Stimulated activated CD8-positive, alpha-beta memory T cell treated with anti-CD3 and anti-CD28 coated beads, Interleukin-7, amount 100 ng/mL, for 4 hours (primary cell): ENCODE measurements at places on chromosomes 16 and 17.
A peak's percentile ranks its signal among the peaks of the same experiment; 100 is the strongest.

DNA sequence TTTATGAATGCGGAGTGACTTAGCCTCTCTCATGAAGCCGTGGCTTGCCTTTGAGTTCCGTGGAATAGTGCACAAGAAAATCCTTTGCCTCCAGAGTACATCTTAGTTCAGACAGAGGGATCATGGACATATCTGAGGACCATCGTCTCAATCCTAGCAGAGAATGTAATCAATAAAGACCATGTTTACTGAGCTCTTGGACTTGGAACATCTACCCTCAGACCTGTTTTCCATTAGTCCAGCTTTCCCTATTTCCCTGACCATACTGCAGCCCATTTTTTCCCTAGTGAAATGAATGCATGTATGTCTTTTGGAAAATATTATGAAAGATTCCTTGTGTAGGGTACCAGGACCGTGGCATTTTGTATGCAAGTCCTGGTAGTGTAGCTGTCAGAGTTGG is 90.2 kb downstream of the PLCG2 start:
- no peak for DNase-seq

- no peak for DNase-seq
Measured at GRCh38 chr17:19551165-19551564, 17.5 kb downstream of the SLC47A1 start.

- DNase-seq = no peak
Measured at GRCh38 chr16:88831838-88832237, 20.1 kb upstream of the APRT start.

DNA sequence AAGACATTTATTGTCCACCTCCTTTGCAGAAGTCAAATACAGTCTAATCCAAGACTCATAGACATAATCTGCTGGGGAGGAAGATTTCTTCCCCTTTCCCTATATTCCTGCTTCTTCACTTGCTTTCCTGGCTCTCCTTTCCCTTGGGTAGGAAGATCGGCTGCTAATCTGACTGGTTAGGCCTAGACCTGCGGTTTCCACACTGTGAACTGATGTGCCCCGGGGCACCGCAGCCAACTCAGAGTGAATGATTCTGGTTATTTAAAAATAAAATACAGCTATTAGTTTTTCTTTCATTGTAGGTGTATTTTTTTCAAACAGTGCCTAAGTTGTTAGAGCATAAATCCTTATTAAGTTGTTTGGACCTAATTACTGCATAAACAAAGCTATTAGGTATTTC is 78.9 kb downstream of the DNAH3 start:
- no peak for DNase-seq

- DNase-seq = no peak
Measured at GRCh38 chr17:76953066-76953465, 84.9 kb downstream of the MGAT5B start.

DNA sequence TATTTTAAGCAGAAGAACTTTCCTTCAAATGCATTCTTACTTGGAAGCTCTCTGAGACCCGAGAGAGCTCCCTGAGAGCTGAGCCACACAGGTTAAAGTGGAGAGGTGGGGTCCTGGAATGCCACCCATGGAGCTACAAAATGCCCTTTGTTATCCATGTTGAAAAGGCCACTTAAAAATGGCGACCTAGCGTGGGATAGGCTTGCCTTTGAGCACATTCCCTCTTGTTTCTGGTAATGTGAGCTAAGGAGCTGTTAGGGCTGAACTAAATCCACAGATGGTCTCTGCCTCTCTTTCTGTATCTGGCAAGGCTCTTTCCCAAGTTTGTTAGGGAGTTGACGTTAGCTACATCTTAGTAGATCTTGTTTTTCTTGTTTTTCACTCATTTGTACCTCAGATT is 171.6 kb downstream of the SNX29 start:
- no peak for DNase-seq

GRCh38 chr17:54900457-54901229 is at the start of gene TOM1L1:
Gene TOM1L1, plus strand, starts transcription at chr17:54900852. Its CDS starts 14 bp downstream, at chr17:54900866.
- no peak for DNase-seq

GRCh38 chr17:19398301-19399181 is 11.6 kb upstream of the MFAP4 start:
- DNase-seq = no peak

- DNase-seq = no peak
Measured at GRCh38 chr16:11679250-11679649, 11.0 kb downstream of the SNN start.

- DNase-seq = no peak
Measured at GRCh38 chr17:56629531-56630075, 36.1 kb downstream of the NOG start.

GRCh38 chr16:69934751-69935150 is 16.4 kb upstream of the CLEC18A start:
- no peak for DNase-seq

DNA sequence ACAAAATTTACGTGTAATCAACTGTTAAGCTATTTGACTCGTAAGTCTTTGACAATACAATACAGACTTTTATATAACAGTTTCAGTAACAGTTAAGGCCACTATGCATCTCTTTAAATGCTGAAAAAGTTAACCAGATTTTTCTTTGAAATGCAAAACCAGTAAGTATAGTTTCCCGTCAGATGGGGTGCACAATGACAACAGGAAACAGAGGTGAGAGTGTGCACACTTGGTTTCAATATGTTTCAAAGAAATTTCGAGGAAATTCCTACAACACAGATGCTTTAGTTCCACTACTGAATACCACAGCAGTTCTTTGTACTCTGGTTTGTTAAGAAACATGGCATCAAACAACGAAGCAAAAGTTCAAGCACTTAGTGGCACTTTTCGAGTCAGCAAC is 48.4 kb downstream of the RNF157 start:
- DNase-seq = peak; percentile 26

- DNase-seq = no peak
Measured at GRCh38 chr16:10558746-10559641, 21.4 kb downstream of the EMP2 start.

- DNase-seq = no peak
Measured at GRCh38 chr16:4411684-4412083, 4.7 kb downstream of the CORO7 start.

DNA sequence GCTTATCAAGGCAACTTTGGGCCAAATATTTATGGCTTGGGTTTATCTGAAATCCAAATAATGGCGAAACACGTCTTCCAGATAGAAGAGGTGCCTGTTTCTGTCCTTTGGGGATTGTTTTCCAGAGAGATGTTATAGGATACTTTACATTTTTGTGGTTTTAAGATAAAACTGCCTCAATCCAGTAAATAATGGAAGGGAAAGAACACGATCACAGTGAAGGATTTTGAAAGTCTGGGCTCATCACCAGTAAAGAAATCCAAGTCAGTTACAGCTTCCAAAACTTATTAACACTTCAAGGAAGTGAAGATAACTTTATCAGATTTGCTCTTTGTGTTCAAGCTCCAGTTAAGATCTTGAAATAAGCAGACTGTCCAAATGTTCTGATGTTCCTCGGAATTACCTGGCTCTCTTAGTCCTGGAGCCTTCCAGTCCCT is 30.1 kb downstream of the DNAH2 start:
- DNase-seq = no peak

DNA sequence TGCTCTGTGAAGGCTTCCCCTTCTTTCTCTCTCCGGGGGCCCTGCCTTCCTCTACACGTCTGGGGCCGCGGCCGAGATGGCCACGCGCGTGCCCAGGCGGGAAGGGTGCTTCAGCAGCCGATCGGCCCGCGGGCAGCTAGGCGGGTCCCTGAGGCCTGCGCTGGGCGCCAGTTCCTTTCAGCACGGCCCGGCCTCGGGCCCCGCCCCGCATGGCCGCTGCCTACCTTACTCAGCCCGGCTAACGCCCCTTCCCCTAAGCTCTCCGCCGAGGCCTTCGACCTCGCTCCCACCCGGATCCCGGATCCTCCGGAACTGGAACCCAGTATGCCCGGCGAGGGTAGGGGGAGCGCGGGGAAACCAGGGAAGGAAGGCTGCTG is 335 bp downstream of the TMEM11 start:
- DNase-seq = no peak

DNA sequence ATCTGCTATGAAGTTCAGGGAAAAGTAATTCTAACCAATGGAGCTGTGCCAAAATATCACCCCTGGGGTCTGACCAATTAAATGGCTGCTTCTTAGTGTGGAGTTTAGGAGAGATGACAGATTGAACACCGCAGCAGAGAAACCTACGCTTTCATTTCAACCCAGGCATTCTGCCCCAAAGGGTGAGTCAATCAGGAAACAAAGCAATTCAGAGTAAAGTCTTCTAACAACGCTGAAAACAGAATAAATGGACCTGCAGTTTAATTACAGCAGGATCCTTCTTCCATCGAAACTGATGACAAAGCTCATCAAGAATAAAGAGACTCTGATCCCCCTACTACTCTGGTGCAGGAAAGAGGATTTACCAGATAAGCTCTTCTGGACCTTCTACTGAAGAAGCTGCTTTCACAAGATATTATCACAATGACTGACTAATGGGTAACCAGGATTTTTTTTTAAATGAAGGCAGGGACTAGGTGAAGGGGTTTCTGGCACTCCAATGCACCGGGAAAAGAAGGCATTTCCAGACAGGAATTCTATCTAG is 16.7 kb downstream of the RFFL start:
- peak; percentile 56 for DNase-seq

GRCh38 chr17:76452127-76452659 is 759 bp downstream of the UBE2O start:
- no peak for DNase-seq

GRCh38 chr17:7018331-7018964 is 4.4 kb upstream of the BCL6B start:
- no peak for DNase-seq
